Putamen (tissue), 1 donor: ENCODE measurements at places on chromosomes 6 and 20.

GRCh38 chr6:13396241-13396792 lies 68.0 kb upstream of the TBC1D7 start:
- DNase-seq: no peak

GRCh38 chr6:142476452-142476851 lies 174.6 kb downstream of the ADGRG6 start:
- no peak for DNase-seq

DNA sequence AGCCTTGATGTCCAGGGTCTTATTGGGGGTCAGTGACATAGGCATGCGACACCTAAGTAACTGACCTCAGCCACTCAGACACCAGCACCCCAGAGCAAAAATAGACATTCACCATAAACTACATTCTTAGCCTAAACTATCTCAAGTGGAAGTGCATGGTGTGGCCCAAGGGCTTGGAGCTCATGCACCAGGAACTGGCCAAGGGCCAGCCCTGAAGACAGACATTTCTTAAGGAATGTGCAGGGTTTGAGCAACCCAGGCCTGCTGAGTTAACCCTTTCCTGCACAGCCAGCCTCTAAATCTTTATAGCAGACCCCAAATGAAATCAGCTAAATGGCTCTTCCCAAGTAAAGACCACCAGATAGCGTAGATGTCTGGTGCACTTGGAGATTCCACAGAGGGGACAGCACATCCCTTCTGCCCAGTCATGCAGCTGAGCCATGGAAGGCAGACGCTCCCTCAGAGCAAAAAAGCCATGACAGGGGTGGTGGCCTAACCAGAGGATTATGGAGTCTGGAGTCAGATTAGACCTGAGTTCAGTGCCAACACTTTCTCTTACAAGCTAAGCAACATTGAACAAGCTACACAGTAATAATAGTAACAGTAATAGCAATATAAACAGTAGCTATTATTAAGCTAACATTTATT lies 222.6 kb downstream of the ZMYND8 start:
- no peak for DNase-seq

DNA sequence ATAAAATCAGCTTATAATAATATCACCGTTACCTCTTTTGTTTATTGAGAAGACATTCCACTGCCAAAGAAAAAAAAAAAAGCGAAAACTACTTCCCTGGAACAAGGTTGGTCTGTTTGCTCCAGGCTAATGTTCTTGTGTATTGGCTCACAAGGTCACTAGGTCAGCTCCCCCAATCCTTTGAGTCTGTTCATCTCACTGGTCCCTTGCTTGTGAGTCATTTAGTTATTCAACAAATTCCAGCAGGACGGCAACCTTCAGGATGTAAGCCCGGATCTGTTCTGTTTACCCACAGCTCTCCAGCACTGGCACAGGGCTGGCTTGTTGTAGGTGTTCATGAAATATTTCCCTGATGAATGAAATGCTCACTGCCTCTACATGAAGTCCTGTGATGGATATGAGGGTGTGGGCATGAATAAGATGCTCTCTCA lies 3.3 kb downstream of the ARHGAP40 start:
- no peak for DNase-seq

DNA sequence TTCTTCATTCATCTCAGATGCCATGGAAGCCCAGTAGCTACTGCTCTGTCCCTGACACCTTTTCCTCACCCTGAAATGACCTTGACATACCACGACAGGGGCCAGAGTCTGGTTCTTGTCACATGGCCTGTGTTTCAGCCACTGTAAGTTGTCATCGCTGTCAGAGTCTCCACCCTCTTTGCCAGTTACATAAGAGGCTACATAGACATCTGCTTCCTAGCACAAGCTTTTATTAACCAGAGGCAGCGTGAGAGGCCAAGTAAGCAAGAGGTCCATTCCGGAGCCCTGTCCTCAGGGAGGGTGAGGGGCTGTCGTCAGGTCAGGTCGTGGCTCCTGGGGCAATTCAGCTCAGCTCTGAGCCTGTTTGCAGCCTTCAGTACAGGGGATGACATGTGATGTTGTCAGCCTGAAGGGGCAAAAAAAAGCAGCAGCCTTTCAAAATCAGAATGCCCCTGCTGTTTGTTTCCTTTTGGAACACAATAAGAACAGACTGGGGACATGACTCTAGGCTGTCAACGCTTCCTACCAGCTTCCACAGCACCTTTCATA lies 146.3 kb downstream of the MTFR2 start:
- peak; percentile 70 for DNase-seq

DNA sequence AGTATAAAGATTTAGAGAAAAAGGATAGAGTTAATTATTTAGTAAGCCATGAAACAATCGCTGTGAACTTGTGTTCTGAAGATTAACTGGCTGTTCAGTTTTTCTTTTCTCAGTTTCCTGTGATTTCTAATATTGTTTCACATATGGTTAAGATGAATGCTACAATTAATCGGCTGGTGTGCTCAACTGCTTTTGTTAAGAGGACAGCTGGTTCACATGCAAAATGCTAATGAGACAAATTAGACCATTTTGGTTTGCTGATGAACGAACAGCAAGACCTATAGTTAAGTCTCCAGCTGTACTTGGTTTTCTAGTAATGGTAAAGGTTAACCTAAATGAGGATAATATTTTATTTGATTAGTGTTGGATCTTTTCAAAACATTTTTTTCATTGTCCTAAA lies 10.8 kb upstream of the NHSL1 start:
- DNase-seq: no peak

GRCh38 chr20:50543326-50543725 lies 33.1 kb downstream of the PTPN1 start:
- DNase-seq: no peak

DNA sequence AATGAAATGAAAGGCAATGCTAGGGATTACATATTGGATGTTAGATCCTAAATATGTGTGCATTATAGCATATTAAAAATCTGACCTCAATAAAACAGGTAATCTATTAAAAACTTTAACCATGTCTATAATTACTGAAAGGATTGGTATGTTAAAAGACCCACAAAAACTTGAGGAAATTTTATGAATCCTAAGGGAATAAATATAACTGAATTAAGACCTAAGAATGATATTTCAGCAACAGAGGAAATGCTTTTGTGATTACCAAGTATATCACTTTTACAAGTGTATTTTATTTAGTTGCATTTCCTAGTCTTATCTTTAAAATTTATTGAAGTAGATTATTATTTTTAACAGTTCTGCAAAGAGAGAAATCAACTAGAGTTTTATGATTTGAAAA lies 571.5 kb downstream of the HDGFL1 start:
- DNase-seq: no peak

GRCh38 chr6:1670711-1671462 lies 61.2 kb downstream of the FOXC1 start:
- no peak for DNase-seq

GRCh38 chr6:170221052-170221752 lies 69.7 kb downstream of the DLL1 start:
- no peak for DNase-seq

DNA sequence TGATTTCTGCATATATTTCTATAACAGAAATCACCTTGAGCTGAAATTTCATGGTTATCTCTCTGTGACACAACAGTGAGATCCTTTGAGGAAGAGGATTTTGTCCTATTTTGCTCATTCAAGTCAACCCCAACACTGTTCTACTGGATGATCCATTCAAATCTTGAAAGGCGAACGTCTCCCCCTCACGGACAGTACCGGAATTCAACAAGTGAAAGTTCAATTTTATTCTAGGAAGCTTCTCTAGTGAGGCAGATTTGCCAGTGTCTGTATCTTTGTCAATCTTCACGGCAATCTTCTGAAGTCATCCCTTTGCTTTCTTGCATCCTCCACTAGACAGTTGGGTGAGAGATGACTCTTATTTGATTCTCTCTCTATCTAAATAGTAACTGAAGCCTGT lies 91.7 kb upstream of the PDE7B start:
- DNase-seq: no peak

GRCh38 chr6:137166247-137167098 lies 7.0 kb downstream of the IL22RA2 start:
- DNase-seq: peak; percentile 2

- DNase-seq: no peak
These were observed 44.5 kb downstream of the EDN1 start for GRCh38 chr6:12334526-12335130.

- no peak for DNase-seq
These were observed 17.2 kb upstream of the TAGAP start for GRCh38 chr6:159061805-159062563.

DNA sequence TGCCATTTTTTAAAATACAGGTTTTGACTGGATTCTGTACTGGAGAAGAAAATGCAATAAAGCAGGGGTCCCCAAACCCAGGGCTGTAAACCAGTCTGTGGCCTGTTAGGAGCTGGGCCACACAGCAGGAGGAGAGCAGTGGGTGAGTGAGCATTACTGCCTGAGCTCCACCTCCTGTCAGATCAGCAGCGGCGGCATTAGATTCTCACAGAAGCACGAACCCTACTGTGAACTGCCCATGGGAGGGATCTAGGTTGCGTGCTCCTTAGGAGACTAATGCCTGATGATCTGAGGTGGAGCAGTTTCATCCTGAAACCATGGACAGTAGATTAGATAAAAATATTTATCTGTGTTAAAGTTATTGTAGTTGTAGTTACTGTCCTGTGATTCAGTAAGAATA lies 21.1 kb upstream of the FBXO9 start:
- DNase-seq: no peak

DNA sequence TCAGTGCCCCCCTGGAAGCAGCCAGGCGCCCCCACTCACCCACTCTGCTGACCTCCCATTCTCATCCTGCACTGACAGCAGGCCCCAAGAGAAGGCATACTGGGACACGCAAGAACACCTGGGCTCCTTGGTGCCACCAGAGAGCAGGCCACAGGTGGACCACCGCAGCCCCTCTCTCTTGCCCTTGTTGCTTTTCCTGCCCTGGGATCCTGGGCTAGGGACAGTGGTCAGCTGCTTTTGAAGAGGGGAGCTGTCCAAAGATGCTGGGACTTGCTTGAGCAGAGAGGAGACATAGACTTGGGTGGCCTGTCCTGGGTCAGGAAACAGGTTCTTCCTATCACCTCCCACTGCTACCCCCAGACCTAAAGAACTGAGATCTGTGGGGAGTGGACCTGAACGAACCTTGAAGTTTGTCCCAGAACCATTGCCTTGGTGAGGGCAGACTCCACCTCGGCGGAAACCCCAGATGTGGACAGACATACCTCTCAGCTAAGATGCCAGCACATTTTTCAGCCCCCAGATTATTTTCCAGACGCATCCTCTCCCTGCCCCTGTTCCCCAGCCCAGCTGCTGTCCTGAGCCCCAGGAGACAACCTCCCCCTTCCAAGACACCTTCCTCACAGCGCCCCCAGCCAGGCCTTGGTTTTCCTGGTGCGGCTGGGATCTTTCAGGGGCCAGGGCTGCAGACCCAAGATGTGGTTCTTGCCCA lies 1.1 kb downstream of the GLP1R start:
- DNase-seq: no peak

DNA sequence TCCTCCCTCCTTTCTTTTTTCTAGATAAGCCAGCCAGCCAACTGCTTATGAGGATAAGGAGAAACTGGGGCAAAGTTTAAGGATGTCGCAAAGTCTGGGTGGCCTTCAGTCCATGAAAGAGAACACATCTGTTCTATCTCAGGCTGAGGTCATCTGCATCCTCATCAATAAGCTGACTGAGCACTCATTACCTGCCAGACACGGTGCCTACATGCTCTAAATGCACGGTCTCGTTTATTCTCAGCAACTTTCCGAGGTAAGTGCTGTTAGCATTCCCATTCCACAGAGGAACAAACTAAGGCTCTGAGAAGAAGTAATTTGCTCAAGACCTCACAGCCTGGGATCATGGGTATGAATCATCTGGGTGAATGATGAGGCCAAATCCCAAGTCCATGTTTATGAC lies 133.1 kb downstream of the BCAS1 start:
- DNase-seq: no peak

DNA sequence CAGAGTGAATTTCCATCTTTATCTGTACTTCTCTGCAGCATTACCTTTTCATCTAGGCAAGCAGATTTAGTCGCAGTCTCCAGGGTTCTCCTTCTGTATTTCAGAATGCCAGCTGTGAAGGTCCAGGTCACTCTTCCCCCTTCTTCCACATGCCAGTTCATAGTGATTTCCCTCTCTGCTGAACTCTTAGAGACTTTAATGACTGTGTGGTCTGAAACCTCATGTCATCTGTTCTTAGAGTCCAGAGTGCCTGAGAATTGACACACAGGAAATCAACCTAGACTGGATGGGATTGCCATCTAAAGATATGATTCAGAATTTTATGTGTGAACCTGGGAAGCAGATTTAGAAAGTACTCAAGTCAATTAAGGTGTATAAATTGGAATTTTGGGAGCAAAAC lies 248.1 kb downstream of the TPBG start:
- DNase-seq: no peak

- DNase-seq: no peak
These were observed 167.5 kb downstream of the SLC16A10 start for GRCh38 chr6:111254779-111255166.
